ENCODE measurements at places on chromosomes 7 and 10. TPM values are rescaled to one million over a fixed set of nuclear protein-coding genes. Genes with fewer than 3 reads are reported as not detected.

Gene NUDT13
- 4.2 TPM for total RNA-seq

Gene ZNF789
- 9.3 TPM for total RNA-seq

Gene ASB15
- total RNA-seq: not detected

Gene LMOD2
- total RNA-seq: not detected

Gene ZP3
- total RNA-seq: 17.6 TPM

Gene TAC1
- total RNA-seq: not detected

Gene CALHM3
- total RNA-seq: 0.31 TPM

Gene NKX6-2
- total RNA-seq: 0.32 TPM

Gene FOXI2
- not detected for total RNA-seq

Gene INHBA
- 1.0 TPM for total RNA-seq

Gene PPP1R3C
- total RNA-seq: 21.0 TPM

Gene DOCK1
- total RNA-seq: 25.8 TPM

Gene CUBN
- 0.01 TPM for total RNA-seq

Gene DGKI
- total RNA-seq: not detected

Gene SRPK2
- total RNA-seq: 29.8 TPM

Gene ADRA2A
- total RNA-seq: not detected

Gene SPDYE8
- total RNA-seq: not detected

Gene VDAC2
- 365 TPM for total RNA-seq

Gene IL2RA
- total RNA-seq: not detected

Gene ZPBP
- total RNA-seq: not detected

Gene ZNF853
- total RNA-seq: 1.9 TPM

Gene FAM3C
- total RNA-seq: 35.3 TPM

Gene PAPOLB
- not detected for total RNA-seq

Gene SPAM1
- not detected for total RNA-seq

Gene ACTL6B
- not detected for total RNA-seq

Gene SPDYE2
- total RNA-seq: not detected

Gene HMX2
- not detected for total RNA-seq

Gene GRM3
- not detected for total RNA-seq

Gene ABCA13
- total RNA-seq: not detected

Gene BHLHA15
- 0.52 TPM for total RNA-seq

Gene OR6B1
- not detected for total RNA-seq

Measured in A549 treated with ZK216348 at 1 μM for 4 hours (cell line).